ENCODE measurements at places on chromosomes 3 and 15.

- no peak for DNase-seq
Measured at GRCh38 chr3:178100908-178101307, 435.3 kb upstream of the KCNMB2 start.

DNA sequence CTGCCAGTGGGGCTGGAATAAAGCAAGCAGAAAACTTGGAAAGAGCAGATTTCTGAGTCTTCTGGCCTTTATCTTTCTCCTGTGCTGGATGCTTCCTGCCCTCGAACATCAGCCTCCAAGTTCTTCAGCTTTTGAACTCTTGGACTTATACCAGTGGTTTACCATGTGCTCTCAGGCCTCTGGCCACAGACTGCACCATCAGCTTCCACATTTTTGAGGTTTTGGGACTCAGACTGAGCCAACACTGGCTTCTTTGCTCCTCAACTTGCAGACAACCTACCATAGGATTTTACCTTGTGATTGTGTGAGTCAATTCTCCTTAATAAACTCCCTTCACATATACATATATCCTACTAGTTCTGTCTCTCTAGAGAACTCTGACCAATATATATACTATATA is 706.6 kb downstream of the NR2F2 start:
- no peak for DNase-seq

- no peak for DNase-seq
Measured at GRCh38 chr3:165835431-165835830, 1.8 kb downstream of the BCHE start.

- DNase-seq, result no peak
Measured at GRCh38 chr3:178787960-178788359, 251.7 kb downstream of the KCNMB2 start.
